Fibroblast of skin of right quadriceps (primary cell): ENCODE measurements at places on chromosomes 6 and 20.

DNA sequence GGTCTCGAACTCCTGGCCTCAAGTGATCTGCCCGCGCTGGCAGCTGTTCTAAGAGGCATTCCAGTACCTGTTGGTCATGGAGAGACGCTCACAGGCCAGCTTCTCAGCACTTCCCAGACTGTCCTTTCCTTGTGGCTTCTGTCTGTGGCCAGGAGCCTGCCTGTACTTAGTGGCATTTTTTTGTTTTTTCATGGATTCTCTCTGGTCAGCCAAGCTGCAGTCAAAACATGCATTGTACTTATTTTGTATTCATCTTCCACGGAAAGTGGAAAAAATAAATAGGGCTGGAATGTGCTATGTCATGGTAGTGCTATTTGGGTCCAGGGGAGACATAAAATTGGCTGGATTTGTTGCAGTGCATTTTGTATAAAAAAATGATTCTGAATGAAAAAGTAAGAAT is 29.1 kb downstream of the ZDHHC14 start:
- no peak for DNase-seq

GRCh38 chr6:117188627-117189201 is 76.6 kb upstream of the VGLL2 start:
- no peak for DNase-seq

- DNase-seq = no peak
Measured at GRCh38 chr20:43032459-43032858, 157.2 kb downstream of the PTPRT start.

DNA sequence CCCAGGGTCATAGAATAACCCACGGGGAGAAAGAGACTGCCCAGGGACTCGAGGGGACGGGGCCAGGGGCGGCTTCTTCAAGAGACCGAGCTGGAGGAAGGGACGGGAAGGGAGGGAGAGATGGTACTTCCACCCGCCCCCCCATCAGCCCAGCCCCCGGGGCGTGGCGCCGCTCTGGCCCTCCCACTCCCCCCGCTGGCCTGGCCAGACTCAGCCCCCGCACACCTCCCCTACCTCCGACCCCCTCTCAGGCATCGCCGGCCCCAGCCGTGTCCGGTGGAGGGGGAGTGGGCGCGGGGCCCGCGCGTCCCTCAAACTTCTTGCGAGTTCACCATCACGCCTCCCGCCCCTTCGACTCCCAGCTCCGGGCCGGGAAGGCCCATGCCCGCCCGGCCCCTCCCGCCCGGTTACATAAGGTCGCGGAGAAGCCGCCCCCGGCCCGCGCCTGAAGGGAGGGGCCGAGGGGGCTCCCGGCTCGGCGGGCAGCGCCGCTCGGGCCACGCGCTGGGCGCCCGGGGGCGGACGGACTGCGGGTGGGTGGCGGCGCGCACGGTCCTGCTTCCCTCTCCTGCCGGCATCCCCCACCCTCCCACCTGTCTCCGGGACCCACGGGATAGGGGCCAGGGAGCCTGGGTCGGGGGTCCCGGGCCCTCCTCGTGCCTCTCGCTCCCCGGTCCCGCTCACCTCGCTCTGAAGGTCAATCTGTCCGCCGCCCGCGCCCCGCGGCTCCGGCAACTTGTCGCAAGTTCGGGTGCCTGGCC is 562 bp downstream of the TFEB start:
- DNase-seq = peak; percentile 57

DNA sequence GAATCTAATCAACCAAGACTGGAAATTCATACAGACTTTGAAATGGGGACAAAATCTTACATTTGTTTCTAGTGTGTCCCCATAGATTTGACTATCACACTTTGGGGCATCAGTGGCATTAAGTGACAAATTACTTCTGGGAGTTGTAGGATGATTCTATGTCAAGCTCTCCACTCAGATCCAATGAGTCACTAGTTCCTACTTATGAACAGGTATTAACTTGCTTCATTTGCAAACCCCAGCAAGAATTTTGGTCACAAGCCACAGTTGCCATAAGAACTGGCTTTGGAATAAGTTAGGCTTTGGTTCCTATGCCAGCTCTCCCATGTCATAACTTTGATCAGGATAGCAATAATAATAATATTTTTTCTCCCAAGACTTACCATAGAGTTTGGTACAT is 77.6 kb upstream of the PTPRK start:
- DNase-seq = no peak

GRCh38 chr6:144219056-144219685 is 66.0 kb upstream of the UTRN start:
- DNase-seq = peak; percentile 48

- DNase-seq = no peak
Measured at GRCh38 chr6:169938731-169939130, 187.3 kb downstream of the ERMARD start.

DNA sequence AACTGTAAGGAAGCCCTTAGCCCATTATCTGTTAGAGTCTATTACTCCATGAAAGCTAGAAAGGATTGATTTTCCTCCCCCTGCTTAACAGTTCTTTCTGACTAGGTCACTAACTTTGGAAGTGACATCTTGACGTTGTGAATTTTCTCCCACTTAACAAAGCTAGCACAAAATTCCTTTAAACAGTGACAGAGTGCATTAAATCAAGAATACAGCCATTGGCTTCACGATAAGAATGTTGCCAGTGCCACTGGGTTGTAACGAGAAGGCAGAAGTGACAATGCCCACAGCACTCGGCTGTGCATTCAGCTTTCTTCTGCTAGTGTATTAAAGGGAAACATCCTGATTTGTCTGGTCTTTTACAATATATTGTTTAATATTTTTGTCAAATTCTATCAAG is 182.7 kb upstream of the DTNBP1 start:
- DNase-seq = no peak

DNA sequence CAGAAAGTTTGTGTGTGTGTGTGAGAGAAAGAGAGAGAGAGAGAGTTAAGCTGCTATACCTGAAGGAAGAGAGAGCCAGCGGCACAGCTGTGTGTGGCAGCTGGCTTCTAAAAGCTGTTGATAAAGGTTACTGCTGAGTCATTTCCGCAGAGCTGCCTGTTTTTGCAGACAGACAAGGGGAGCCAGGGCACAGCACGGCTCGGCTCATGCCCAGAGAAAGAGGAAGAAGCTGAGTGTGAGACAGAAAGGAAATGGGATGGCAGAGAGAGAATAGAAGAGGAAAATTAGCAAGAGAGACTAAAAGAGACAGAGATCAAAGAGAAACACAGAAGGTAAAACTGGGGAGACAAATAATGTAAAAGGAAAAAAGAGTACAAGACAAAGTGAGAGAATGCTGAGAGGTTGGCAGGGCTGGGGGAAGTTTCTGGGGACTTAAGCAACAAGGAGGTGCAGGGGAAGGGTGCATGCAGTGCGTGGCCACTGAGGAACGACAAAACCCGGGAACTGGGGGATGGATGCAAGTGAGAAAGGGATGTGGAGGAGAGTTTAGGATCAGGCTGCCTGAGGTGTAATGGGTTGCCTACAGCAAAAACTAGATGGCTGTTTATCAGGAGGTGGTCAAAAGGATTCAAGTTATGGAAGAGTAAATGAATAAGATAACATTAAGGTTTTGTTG is 22.7 kb downstream of the HLA-A start:
- peak; percentile 76 for DNase-seq

DNA sequence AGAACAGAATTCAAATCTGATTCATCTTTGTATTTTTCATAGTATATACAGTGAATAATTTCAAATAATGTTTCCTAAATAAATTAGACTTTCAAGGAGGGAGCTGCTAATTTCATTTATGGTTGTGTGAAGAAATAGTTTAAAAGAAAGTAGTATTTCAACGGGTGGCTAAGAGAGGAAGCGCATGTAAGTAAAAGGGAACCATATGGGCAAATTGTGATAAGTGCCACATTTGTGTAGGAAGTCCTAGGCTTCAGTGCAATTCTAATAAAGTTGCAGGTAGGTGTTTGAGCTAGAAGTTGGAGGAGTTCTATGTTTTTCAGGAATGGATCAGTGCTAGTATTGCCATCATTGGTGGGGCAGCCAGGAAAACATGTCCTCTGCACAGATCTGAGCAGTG is 178.8 kb upstream of the PRDM1 start:
- no peak for DNase-seq

DNA sequence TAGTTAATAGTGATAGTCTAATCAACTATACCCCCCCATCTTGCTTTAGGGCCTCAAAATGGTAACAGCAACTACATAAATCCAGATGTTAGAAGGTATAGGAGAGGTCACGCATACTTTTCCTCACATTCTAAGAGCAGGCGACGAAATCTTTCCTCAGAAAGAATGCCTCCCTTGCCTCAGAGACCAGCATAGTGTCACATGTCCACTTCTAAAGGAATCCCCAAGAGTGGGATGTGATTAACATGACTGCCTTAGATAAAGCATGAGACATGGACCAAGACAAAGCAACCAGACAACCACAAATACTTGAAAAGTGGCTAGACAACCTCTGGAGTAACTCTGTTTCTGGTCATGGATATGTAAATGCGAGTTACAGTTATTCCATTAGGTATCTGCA is 710.7 kb downstream of the EYS start:
- DNase-seq = no peak

- DNase-seq = no peak
Measured at GRCh38 chr20:9210356-9210755, 141.5 kb downstream of the PLCB4 start.

DNA sequence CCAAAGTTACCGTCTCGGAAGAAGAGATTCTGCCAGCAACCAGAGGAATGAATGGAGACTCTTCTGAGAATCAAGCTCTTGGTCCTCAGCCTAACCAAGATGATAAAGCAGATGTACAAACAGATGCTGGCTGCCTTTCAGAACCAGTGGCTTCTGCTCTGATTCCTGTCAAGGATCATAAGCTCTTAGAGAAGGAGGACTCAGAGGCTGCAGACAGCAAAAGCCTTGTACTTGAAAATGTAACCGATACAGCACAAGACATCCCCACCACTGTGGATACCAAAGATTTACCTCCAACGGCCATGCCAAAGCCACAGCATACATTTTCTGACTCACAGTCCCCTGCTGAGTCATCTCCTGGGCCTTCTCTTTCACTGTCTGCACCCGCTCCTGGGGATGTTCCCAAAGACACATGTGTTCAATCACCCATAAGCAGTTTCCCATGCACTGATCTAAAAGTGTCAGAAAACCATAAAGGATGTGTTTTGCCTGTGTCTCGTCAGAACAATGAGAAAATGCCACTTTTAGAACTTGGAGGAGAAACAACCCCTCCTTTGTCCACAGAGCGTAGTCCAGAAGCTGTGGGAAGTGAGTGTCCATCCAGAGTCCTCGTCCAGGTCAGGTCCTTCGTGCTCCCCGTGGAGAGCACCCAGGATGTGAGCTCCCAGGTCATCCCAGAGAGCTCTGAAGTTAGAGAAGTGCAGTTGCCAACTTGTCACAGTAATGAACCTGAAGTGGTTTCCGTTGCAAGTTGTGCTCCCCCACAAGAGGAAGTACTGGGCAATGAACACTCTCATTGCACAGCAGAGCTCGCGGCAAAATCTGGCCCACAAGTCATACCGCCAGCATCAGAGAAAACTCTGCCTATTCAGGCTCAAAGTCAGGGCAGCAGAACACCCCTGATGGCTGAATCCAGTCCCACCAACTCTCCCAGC is 109.6 kb downstream of the RTN4IP1 start:
- DNase-seq = peak; percentile 99

GRCh38 chr20:17304774-17305173 is 77.9 kb downstream of the PCSK2 start:
- DNase-seq = no peak

DNA sequence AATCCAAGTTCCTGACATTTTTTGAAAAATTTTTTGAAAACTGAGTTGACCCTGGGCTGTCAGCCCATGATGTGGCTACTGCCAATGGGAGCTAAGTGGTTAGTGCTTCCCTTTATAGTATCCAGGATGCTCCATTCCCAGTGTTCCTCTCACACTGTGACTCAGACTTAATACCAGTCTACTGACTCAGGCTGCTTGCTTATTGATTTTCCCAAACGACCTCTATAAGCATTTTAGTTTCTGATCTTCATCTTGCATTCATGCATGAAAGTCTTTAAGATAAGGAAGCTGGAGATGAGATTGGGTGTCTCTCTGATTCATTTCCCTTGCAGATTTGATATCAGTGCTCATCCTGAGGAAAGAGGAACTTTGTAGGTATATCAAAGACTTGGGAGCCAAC is 560.0 kb downstream of the TBC1D32 start:
- peak; percentile 48 for DNase-seq

DNA sequence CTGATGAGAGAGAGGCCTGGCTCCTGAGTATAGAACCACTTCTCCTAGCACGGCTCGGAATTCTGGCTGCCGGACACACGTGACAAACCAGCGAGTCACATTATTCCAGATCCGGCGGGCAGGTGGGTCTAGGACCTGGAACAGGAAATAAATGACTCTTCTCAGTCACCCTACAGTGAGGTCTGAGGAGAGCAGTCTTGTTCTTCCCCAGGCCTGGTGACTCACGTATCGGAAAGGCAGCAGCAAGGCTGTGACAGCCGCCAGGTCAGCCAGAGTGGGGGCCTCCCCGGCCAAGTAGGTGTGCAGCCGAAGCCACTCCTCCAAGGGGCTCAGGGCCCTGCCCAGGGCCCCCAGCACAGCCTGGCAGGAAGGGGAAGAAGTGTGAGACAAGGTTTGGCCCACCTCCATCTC is 2.8 kb downstream of the VARS1 start:
- DNase-seq = no peak

DNA sequence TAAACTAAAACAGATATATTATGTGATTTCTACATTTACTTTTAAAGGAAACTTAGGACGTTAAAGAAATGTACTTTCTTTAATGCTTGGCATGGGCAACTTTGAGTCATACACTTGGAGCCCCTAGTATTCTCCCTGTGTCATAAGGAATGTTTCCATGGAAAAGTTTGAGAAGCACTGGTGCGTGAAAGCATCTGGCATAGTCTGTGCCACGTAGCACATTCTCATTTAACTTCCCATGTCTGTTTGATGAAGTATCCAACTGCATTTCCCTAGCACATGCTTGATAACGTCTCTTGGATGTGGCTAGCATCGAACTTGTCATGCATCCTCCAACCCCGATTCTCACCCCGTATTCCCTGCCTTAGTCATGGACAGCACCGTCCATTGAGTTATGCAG is 172.0 kb downstream of the TBC1D7 start:
- peak; percentile 17 for DNase-seq

GRCh38 chr6:150517175-150517574 is 82.5 kb upstream of the PLEKHG1 start:
- peak; percentile 31 for DNase-seq

- no peak for DNase-seq
Measured at GRCh38 chr20:25249198-25249931, 1.5 kb downstream of the PYGB start.

DNA sequence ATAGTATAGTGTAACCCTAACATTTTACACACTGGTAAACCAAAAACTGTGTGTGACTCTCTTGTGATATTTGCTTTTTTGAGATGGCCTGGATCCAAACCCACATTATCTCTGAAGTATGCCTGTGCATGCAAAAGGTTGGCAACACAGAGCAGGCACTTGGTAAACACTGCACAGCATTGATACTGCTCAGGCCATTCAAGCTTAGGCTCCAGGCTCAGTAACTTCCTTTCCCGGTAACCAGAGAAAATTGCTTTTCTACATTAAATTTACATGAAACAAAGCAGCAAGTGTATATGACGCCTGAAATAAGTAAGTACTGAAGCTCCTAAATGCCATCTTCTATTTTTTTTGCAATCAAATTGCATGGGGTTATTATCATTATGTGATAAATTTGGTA is 205.7 kb downstream of the EPM2A start:
- no peak for DNase-seq

- no peak for DNase-seq
Measured at GRCh38 chr6:129871221-129871620, 10.1 kb upstream of the TMEM244 start.
